ENCODE measurements at places on chromosomes 3 and 15. TPM values are rescaled to one million over a fixed set of nuclear protein-coding genes. Genes with fewer than 3 reads are reported as not detected.

The SLC27A2 gene
- total RNA-seq = 37.7 TPM

The TP63 gene
- 0.27 TPM for total RNA-seq

The ASB14 gene
- not detected for total RNA-seq

The FRMD5 gene
- 2.9 TPM for total RNA-seq

The GRAMD1C gene
- total RNA-seq = 0.41 TPM

The KNG1 gene
- total RNA-seq = not detected

All from A549 treated with Mapracorat at 1 μM for 4 hours (cell line).